ENCODE measurements at places on chromosomes 4 and X.

DNA sequence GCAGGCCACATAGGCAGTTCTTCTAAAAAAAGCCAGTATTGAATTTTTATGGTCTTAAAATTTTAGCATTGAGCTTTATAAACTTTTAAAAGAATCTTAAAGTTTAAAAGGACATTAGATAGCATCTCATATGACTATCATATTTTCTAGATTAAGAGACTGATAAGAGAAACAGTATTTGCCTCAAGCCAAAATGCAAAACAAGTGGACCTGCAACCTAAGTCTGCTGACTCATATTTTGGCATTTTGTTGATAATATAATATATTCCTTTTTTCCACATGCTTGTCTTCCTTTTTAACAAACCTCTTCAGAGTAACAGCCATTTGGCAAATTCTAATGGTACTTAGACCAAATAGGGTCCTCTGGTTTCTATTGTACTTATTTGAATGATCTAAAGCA is 328.5 kb upstream of the GALNTL6 start:
- DNase-seq = no peak

DNA sequence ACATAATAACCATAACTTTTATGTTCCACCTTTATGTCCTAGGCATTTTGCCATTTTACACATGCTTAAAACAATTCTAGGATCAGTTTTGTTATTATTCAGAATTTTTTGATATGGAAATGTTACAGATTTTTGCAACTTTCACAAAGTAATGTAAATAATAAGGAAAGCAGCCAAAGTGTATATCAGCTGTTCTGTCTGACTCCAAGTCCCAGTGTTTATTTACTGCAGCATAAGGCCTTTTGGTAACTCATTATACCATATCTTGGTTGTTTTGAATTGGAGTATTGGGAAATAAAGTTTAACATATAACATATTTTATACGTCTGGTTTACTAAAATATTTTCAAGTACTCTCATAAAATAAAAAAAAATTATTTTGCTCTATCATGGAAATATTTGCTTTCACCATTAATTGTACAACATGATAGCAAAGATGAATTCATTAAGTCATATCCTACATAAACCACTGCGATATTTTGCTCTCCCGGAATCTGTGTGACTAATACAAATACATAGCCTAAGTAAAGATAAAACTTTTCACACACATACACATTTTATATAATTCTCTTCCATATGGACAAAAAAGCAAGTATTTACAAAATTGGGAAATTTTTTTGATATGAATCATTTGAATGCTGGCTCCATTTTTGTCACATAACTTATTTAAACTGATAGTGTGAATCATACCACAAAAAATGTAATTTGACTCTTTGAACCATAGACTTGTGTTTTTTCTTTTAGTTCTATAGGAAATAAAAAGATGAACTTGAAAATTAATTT is 399.0 kb downstream of the PABPC4L start:
- no peak for DNase-seq

DNA sequence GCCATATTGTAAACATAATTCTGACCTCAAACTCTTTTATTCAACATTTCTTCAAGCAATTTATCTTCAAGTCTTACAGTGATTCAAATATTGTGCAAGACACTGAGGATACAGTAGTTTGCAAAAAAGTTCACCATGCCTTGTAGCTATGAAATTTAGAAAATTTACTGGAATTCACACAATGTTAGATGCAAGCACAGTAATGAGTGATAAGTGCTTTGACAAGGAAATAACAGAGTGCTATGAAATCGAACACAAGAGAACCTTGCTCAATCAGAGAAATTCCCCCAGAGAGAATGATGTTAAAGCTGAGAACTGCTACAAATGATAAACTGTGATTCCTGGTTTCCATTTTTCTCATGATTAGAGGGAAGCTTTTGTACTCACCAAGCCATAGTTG is 952.9 kb downstream of the FAT4 start:
- DNase-seq = no peak

DNA sequence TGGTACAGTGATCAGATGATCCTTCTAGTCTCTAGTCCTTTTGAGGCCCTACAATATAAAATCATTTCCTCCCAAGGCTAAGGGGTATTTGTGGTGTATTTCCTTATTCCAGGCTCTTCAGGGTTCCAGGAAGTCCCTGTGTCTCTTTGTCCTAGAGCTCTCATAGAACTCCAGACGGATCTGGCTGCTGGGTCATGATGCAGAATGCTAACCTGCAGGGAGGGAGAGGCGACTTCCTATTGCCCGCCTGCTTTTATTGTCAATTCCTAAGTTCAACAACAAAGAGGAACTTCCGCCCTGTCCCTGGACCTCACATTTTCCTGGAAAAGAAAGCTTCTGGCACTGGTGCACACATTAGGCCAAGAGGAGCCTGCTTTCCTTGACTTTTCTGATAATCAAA is 45.9 kb upstream of the ZNF827 start:
- DNase-seq = no peak

DNA sequence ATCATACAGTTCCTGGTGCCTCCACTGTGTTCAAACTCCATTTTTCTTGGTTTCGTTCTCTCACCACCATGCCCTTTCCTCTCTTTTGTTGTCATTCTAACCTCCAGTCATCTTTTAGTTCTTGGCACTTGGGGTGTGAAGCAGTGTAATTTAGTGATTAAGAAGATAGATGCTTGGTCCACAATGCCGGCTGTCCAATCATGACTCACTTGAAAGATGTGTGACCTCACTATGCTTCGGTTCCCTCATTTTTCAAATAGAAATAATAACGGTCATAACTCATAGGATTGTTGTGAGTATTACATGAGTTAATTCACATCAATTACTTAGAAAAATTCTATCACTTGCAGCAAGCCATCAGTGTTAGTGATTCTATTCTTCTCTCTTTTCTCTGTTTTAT is 327.8 kb downstream of the ADGRL3 start:
- DNase-seq = no peak

- DNase-seq = no peak
Measured at GRCh38 chr4:15736514-15737050, 33.7 kb downstream of the BST1 start.

GRCh38 chr4:16862697-16863096 is 35.7 kb downstream of the LDB2 start:
- DNase-seq = no peak

DNA sequence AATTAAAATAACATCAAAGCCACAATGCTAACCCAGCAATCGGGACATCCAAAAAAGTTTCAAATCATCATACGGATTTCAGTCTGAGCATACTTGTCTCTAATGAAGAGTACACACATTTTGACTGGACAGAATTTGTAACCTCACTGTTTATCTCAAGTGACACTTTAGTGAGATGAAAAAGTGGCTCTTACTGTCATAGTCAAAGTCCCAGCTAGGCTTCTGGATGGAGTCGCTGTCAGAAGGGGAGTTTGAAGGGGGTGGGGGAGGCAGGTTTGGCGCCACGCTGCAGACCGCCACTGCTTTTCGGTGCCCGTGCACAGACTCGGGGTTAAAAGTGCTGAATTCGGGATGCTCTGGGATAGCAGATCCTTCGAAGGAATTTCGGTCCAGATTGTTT is 41.0 kb upstream of the MTNR1A start:
- DNase-seq = no peak

- no peak for DNase-seq
Measured at GRCh38 chr4:27861802-27862201, 1001.2 kb downstream of the STIM2 start.

GRCh38 chr4:53480909-53481308 is 103.5 kb downstream of the FIP1L1 start:
- no peak for DNase-seq

- no peak for DNase-seq
Measured at GRCh38 chr4:101954975-101955678, 164.6 kb downstream of the BANK1 start.

DNA sequence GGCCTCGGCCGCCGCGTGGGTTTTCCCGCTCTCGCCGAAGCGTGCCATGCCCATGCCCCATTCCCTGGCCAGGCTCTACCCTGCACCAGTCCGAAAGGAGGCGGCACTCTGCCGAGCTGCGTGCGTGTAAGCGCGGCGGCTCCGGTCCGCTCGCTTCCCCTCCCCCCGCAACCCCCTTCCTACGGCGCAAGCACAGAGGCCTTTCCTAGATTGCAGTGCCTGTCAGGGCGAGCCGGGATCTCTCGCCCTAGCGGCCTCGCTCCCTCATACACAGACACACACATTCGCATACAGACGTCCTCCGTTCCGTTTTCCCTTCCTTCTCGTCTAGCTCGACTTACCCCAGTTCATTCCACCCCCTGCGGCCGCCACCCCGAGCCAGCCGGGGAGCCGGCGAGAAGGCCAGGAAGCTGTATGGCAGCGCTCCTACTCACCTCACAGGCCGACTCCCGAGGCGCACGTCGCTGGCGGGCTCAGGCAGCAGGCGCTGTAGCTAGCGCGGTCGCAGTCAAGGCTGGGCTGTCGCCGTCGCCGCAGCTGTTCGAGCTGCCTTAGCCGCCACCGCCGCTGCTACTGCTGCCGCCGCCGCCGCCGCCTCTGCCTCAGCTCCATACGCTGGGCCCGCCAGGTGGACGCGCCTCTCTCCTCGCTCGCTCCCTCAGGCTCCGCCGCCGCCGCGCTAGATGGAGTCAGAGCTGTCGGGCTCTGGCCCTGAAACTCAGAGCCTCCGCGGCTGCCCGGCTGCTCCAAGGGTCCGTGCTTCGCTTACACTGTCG is 615 bp downstream of the NEXMIF start:
- no peak for DNase-seq

GRCh38 chr4:21677173-21677572 is 271.4 kb downstream of the KCNIP4 start:
- no peak for DNase-seq

DNA sequence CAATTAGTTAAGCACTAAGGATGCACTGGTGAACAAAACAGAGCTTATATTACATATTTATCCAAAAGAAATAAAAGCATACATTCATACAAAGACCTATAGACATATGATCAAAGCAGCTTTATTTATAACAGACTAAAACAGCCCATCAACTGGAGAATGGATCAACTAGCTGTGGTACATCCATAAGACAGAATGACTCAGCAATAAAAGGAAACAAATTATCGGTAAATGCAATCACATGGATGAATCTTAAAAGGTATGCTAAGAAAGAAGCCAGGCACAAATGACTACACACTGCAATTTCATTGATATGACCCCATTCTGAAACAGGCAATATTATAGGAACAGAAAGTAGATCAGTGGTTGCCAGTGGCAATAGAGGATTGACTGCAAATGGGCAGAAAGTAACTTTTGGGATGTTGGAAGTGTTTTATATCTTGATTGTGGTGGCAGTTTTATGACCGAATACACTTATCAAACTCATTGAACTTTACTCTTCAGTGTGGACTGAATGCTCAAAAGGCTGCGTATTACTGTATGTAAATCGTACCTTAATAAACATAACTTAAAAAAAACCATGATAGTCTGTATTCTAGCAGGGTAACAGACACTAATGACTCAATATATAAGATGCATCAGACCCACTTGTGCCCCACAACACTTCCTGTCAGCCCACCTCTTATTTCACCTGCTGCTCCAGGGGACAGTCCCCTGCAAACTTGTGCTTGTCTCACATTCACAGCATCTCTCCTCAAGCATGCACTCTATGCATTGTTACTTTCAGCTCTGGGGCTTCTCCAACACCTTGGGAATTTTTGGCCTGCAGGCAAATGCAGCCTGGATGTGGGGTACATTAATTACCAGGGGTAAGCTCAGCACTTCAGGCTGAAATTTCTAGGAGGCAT is 59.1 kb downstream of the MID1IP1 start:
- no peak for DNase-seq

DNA sequence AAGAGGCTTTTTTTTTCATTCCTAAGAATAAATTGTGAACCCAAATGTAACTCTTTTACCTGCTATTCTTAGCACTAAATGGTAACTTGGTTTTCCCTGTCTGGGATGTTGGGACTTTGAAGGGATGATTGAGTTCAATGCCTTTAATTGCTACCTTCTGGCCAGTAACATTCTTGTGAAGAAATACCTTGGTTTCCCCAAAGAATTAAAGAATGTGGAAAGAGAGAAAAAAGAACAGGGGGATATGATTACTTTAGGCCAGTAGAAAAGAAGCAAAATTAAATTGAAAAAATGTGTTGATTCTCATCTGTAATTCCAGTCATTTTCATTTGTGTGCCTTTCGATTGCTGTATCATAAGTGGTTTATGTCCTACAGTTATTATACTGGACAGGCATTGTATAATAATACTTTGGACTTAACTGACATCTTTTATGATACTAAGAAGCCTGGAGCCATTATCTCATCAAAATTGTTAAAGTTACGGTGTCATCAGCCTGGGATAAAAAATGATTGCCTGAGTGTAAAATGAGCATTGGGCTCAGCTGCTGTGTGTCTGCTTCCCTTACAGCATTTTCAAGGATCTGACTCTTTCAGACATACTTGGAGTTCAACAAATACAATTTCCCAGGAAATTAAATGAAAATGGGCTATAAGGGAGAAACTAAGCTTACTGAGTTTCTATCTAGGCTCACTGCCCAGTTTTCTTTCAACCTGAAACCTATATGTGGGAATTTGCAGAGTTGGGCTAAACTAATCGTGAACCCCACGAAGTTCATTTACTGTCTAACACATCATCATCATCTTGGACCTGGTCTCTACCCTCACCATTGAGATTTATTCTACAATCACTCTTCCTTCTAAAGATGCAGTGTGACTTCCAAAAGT is 146.3 kb downstream of the SHROOM3 start:
- no peak for DNase-seq

DNA sequence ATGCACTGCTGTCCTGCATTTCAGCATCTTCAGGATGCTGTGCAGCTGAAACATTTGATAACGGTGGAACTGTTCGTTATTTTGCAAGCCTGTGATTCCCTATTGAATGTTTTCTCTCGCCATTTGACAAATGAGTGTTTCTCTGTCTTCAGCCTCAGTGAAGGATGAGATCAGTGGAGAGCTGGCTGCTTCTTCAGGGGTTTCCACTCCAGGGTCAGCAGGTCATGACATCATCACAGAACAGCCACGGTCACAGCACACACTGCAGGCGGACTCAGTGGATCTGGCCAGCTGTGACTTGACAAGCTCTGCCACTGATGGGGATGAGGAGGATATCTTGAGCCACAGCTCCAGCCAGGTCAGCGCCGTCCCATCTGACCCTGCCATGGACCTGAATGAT is 52.6 kb downstream of the HTT start:
- DNase-seq = no peak

- no peak for DNase-seq
Measured at GRCh38 chr4:126238013-126238412, 923.3 kb downstream of the FAT4 start.

DNA sequence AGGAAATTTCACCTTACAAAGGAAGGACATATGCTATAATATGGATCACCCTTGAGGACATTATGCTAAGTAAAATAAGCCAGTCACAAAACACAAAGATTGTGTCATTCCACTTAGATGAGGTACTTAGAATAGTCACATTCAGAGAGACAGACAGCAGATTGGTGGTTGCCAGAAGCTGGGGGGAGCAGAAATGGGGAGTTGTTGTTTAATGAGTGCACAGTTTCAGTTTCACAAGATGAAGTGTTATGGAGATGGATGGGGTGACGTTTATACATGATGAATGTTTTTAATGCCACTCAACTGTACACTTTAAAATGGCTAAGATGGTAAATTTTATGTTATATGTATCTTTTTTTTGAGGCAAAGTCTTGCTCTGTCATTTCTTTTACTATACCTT is 14.8 kb upstream of the SPON2 start:
- DNase-seq = no peak
